ENCODE measurements at places on chromosomes 2 and 18. TPM values are rescaled to one million over a fixed set of nuclear protein-coding genes. Genes with fewer than 3 reads are reported as not detected.

GPR55 gene
- not detected for total RNA-seq

GRCh38 chr2:62713837-62714236 is 8.3 kb downstream of the EHBP1 start:
- no peak for DNase-seq

- DNase-seq: no peak
Observed at GRCh38 chr2:170013802-170014551, 164.0 kb upstream of the MYO3B start.

HNMT gene
- 24.8 TPM for total RNA-seq

DNA sequence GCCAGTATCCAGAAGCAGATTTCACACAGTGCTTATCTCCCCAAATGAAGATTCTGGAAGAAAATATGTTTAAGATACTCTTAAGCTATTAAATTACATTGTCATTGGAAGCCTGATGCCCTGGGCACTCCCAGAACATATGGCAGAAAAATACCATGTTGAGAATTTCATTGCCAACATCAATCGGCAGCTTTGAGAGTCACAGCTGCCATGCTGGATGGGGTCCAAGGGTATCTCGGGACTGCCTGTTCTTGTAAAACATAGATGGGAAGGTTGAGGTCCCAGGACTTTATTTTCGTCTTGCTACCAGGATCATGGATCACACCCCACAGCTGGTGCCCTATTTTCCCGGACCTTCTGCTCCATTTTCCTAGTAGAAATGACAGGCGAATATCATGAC is 632.5 kb downstream of the SUCLG1 start:
- DNase-seq: no peak

INHA gene
- 16.7 TPM for total RNA-seq

DNA sequence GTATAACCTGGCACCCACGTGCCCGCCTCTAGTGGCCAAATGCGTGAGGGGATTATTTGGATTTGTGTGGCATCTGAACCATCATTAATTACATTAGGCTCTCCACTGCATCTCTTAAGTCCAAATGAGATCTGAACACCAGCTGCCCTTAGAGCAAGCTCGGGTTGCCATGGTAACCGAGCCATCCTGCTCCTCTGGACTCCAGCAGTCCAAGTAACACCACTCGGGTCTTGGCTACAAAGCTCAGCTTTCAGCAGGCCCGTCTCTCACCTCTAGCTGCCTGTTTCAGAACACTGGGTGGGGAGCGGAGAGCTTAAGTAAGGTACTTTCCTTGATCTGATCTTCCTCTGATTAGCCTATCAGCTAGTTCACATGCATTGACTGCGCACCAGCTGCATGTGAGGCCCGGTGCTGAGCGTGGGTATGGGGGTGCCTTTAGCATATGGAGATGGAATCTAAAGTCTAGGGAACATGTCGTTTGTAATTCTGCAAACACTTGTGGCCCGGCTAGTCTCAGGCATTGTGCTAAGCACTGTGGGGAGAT is 14.1 kb upstream of the CYS1 start:
- no peak for DNase-seq

GRCh38 chr2:28751956-28752630 is 463 bp downstream of the PPP1CB start:
- DNase-seq: no peak

GRCh38 chr2:189439342-189439741 is 1.9 kb upstream of the WDR75 start:
- DNase-seq: no peak

All from right cardiac atrium (tissue), 5 donors.